ENCODE measurements at places on chromosomes 2 and 18. TPM values are rescaled to one million over a fixed set of nuclear protein-coding genes. Genes with fewer than 3 reads are reported as not detected.

DNA sequence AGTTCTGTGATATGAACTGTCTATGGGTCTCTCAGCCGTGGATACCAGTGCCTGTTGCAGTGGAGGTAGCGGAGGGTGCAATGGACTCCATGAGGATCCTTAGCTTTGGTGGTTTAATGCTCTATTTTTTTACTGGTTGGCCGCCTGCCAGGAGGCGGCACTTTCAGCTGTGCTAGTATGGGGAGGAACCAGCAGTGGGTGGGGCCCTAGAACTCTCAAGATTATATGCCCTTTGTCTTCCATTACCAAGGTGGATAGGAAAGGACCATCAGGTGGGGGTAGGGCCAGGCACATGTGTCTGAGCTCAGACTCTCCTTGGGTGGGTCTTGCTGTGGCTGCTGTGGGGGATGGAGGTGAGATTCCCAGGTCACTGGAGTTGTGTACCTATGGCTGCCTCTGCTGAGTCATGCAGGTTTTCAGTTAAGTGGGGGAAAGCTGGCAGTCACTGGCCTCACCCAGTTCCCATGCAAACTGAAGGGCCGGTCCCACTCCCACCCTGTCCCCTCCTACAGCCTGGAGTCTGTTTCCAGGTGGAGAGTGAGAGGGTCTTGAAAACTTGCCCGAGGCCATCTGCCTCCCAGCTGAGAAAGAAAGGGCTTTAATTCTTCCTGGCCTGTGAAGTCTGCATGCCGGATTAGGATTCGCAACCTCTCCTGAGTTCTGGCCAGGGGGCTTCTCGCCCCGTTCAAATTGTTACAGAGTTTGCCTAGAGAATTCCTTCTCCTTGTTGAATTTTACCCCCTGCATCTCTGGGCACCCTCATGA is 14.5 kb downstream of the KCNS3 start:
- H3K36me3 ChIP-seq = no peaks in the 10 kb centered on the region
- H3K27me3 ChIP-seq = peaks cover 6% of the 10 kb centered on the region
- H3K27ac ChIP-seq = no peak overlapping the region
- H3K4me3 ChIP-seq = no peak overlapping the region

- H3K4me1 ChIP-seq = peaks cover 69% of the 10 kb centered on the region
- peak overlapping the region; percentile 4 for H3K27ac ChIP-seq
- H3K27me3 ChIP-seq = no peaks in the 10 kb centered on the region
- peak overlapping the region; percentile 0 for H3K4me3 ChIP-seq
- DNase-seq = no peak
- H3K36me3 ChIP-seq = peaks cover 35% of the 10 kb centered on the region
Observed at GRCh38 chr2:134926231-134926931, 7.8 kb downstream of the CCNT2 start.

DNA sequence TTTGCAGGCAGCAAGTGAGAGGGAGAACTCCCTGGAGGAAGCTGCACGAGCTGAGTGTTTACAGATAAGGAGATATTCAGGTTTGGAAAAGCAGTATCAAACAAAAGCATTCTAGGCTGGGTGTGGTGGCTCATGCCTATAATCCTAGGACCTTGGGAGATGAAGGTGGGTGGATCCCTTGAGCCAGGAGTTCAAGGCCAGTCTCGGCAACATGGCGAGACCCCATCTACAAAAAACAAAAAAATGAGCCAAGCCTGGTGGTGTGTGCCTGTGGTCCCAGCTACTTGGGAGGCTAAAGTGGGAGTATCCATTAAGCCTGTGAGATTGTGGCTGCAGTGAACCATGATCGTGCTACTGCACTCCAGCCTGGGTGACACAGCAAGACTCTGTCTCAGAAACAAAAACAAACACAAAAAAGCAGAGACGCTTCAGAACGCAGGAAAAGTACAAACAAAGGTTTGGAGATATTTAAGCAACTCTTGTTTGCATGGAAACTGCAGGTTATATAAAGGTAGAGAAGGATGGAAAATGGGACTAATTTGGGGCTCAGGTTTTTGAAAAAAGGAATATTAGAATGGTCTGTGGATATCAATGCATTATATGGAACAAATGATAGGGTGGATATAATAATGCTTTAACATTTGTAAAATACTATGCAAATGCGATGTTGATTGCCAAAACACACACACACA is 31.6 kb downstream of the MYCN start:
- peaks cover 3% of the 10 kb centered on the region for H3K27me3 ChIP-seq
- DNase-seq = no peak
- H3K36me3 ChIP-seq = no peaks in the 10 kb centered on the region

DNA sequence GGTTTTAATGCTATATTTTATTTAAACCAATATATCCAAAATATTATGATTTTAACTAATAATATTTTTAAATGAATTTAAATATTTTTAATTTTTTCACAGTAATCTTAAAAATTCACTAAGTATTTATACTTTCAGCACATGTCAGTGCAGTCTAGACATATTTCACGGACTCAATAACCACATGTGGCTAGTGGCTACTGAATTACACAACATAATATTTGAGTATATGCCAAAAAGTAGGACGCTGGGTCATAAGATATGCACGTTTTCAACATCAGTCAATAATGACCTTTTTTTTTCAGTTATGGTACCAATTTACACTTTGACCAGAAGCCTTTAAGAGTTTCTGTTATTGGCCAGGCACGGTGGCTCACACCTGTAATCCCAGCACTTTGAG is 117.7 kb downstream of the GFPT1 start:
- H3K36me3 ChIP-seq = no peaks in the 10 kb centered on the region
- no peak for DNase-seq
- H3K4me3 ChIP-seq = no peak overlapping the region
- peaks cover 19% of the 10 kb centered on the region for H3K27me3 ChIP-seq
- H3K4me1 ChIP-seq = no peaks in the 10 kb centered on the region

DNA sequence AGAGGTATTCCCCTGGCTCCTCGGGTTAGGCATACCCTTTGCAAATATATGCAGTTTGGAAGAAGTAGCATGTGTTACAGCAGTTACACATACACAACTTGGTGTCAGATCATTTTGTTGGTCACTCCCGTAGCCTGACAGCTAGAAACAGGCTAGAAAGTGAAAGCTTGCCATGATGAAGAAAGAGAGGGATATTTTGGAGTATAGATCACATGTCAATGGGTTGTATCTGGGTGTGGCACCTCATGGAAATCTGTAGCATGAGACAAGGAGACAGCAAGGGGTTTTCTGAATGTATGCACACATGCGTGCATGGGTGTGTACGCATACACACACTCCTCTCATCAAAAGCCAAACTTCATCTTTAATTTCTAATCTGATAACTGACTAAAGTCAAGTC is 1914.5 kb upstream of the PIK3C3 start:
- no peak overlapping the region for H3K27ac ChIP-seq
- no peaks in the 10 kb centered on the region for H3K4me1 ChIP-seq

DNA sequence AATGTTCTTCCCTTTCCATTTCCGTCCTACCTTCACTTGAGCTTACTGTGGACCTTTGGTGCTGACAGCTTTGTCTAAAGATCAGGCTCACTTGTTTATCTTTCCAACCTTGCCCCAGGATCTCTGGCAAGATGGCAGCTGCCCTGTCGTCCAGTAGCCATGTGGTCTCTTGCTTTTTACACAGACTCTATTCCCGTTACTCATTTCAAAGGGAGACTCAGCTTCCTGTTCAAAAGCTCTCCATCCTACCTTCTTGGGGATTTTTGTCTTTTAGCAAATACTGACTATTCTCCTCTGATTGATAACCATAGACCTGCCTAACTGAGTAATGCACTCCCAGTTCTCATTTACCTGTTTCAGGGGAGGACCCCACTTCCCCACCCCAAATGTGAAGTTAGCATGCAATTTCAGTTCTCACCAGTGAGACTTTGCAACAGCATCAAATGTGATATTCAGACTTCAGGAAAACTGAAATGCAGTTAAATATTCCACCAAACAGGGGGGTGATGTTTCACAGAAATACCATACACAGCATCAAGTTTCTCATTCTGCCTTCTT is 184.4 kb downstream of the MYO3B start:
- peaks cover 43% of the 10 kb centered on the region for H3K4me1 ChIP-seq
- H3K27me3 ChIP-seq = peaks cover 8% of the 10 kb centered on the region
- peak overlapping the region; percentile 37 for H3K4me3 ChIP-seq
- peak overlapping the region; percentile 94 for H3K27ac ChIP-seq
- no peaks in the 10 kb centered on the region for H3K36me3 ChIP-seq

DNA sequence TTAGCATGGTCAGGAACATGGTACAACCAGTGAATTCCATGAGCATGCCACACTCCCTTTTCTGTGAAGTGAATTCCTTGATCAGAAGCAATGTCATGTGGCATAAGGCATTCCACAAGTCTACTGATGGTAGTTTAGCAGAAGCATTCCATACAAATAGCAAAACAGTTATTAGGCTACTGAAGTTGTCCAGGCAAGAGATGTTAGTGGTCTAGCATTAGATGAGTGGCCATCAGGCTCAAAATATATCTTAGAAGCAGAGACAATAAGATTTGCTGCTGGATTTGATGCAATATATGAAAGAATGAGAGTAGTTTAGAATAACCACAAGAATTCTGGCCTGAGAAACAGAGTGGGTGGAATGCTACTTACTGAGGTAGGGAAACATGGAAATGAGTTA is 355.3 kb upstream of the NRXN1 start:
- H3K27ac ChIP-seq = no peak overlapping the region
- no peak overlapping the region for H3K4me3 ChIP-seq
- H3K4me1 ChIP-seq = no peaks in the 10 kb centered on the region
- no peaks in the 10 kb centered on the region for H3K36me3 ChIP-seq
- DNase-seq = no peak

- H3K27ac ChIP-seq = no peak overlapping the region
- H3K4me1 ChIP-seq = no peaks in the 10 kb centered on the region
- H3K4me3 ChIP-seq = no peak overlapping the region
- peaks cover 6% of the 10 kb centered on the region for H3K27me3 ChIP-seq
Observed at GRCh38 chr2:41930807-41931566, 116.8 kb upstream of the PKDCC start.

GRCh38 chr18:13499803-13500202 is 226.6 kb downstream of the FAM210A start:
- peaks cover 23% of the 10 kb centered on the region for H3K36me3 ChIP-seq
- no peak overlapping the region for H3K27ac ChIP-seq
- no peaks in the 10 kb centered on the region for H3K27me3 ChIP-seq
- peaks cover 32% of the 10 kb centered on the region for H3K4me1 ChIP-seq

DNA sequence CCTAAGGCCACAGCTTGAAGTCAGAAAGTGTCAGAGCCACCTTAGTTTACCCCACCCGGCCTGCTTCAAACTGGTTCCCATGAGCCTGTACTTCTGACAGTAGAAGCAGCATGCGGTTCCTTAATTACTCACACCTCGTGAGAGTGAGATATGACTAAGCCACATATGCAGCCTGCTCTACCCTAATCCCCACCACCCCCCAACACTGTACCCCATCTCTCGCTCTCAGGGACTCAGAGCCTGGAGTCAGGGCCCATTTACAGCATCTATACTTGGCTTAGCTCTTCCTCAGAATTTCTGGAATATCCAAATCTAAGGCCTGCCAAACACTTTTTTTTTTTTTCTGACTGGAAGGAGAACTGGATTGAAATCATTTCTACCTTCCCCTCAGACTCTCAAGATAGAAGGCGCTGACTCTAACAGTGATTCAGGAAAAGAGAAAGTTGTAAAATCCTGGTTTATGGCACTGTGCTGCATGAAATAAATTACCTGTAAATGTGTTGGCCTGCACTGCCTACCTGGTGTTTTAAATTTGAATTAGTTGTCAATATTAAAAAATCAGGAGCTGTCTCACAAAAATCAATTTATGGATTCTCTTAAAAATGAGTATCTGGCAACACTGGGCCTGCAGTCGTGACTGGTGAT is 360.0 kb downstream of the RND3 start:
- H3K4me3 ChIP-seq = no peak overlapping the region
- H3K4me1 ChIP-seq = no peaks in the 10 kb centered on the region
- no peaks in the 10 kb centered on the region for H3K36me3 ChIP-seq

Gene RAB6C
- not detected for total RNA-seq

Gene DSG2
- 0.18 TPM for total RNA-seq

Gene ANKRD30B
- total RNA-seq = not detected

Gene ECEL1
- 0.12 TPM for total RNA-seq

Gene CHAC2
- total RNA-seq = 25.6 TPM

Gene CRYGC
- not detected for total RNA-seq

Gene MOCOS
- 0.17 TPM for total RNA-seq

Gene MERTK
- 1.3 TPM for total RNA-seq
